ENCODE measurements at places on chromosomes 4 and X.

- DNase-seq, result no peak
Observed at GRCh38 chr4:186134257-186134656, 29.8 kb downstream of the FAM149A start.

GRCh38 chrX:42128587-42128986 lies 205.2 kb upstream of the CASK start:
- no peak for DNase-seq

- no peak for DNase-seq
Observed at GRCh38 chrX:130167040-130167439, 1.4 kb upstream of the AIFM1 start.

DNA sequence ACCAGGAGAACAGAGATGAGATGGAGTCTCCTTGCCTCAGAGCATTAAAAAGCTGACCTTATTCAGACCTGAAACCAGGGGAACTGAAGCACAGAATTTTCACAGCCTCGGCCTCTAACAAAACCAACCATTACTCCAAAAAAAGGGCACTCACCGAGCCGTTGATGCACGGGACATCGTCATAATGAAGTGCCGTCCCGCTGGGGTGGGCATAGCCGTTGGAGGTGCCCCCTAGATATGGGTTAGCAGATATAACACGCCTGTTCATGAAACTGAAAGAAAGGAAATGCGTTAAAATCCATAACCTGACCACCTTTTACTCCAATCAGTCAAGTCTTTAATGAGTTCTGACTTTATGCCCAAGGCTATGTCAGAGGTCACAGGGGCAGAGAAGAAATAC lies 153.6 kb downstream of the AFAP1 start:
- no peak for DNase-seq

- no peak for DNase-seq
Observed at GRCh38 chr4:22416403-22416802, 99.5 kb downstream of the ADGRA3 start.

DNA sequence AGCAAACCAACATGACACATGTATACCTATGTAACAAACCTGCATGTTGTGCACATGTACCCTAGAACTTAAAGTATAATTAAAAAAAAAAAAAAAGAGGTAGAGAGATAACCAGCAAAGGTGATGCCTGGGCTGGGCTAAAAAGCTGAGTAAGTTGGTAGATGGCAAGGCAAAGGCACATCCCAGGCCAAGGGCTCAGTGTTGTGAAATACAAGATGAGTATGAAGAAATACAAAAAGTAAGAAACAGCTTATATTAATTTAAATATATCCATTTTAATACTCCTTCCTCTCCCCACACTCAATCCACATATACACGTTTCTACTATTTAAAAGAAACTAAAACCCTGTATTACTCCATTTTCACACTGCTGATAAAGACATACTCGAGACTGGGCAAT lies 25.8 kb downstream of the TEC start:
- no peak for DNase-seq

GRCh38 chr4:7816771-7817170 lies 122.9 kb downstream of the AFAP1 start:
- DNase-seq, result no peak

GRCh38 chr4:65175585-65175984 lies 494.7 kb downstream of the EPHA5 start:
- no peak for DNase-seq

DNA sequence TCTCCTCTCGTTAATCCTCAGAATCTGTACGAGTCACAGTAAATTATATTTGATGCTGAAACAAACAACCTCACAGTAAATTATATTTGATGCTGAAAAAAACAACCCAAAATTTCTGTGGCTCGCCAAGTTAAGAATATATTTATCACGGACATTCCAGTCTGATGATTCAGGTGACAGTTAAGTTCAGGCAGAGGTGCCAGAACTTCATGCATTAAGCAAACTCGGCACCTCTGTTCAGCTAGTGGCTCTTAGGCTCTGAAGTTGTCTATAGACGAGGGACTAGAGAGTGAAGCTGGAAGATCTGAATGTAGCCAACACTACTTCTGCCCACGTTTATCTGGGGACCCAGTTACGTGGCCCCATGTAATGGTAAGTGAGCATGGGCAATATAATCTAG lies 132.2 kb upstream of the AGA start:
- DNase-seq, result no peak

- DNase-seq, result peak; percentile 63
Observed at GRCh38 chr4:7381221-7381889, 53.4 kb downstream of the PSAPL1 start.

GRCh38 chr4:42618023-42618422 lies 38.9 kb downstream of the ATP8A1 start:
- no peak for DNase-seq

GRCh38 chrX:78109458-78109857 lies 5.4 kb downstream of the PGK1 start:
- no peak for DNase-seq

DNA sequence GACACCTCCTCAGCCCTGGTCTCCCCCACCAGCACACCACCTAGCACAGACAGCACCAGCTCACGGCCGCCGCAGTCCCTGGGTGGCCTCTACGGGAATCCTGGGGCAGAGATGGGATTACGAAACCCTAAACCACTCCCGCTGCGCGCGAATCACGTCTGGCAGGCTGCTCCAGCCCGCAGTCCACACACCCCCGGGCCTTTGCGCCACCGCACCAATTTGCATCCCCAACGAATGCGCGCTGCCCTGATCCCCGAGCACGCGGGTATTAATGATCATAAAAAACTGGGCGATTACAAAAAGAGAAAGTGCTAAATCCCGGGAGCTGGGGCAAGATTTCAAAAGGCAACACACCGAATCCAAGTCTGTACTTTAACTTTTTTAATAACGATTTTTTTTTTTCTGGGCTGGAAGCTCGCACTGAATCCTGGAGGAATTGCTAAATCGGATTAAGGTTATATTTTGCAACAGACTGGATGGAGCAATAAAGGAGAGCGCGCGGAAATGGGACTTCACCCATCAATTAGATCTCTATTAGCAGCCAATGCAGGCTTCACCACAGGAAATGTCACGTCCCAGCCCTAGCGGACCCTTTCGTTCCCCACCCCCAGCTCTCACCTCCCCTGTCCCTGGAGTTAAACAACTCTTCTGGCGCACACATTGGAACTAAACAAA lies 69.8 kb upstream of the TMEM33 start:
- no peak for DNase-seq

GRCh38 chr4:15405018-15405417 lies 22.8 kb upstream of the C1QTNF7 start:
- DNase-seq, result no peak

- no peak for DNase-seq
Observed at GRCh38 chr4:55500072-55500471, 46.6 kb downstream of the CLOCK start.

DNA sequence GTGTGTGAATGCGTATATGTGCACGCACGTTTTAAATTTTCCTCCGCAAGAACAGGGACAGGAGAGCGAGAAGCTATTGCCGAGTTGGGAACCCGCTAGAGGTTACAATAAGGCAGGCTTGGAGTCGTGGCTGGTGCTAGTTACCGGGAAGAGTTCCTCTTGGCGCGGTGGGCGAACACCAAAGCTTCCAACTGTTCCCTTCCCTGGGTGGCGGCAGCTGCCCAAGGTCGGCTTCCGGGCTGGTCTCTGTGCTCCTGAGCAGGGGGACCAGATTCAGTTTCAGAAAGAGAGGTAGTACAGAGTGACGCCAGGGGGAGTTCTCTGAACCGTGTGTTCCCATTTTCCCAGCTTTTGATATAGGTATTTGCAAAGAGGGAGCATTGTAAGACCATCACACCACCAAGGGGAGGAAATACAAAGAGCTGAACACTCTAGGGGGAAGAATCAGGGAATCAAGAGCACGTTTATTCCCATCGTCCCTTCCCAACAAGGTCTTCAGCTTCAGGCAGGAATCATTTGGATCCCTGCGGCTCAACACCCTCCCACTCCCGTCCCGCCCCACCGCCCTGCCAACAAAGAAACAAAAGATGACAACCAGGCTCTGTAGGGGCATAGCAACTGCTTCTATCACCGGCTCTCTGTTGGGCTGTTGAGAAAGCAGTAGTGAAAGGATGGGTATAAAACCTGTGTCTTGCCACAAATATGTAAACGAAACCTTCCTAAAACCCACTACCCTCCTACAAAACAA lies 113.6 kb upstream of the TEX13C start:
- DNase-seq, result no peak

DNA sequence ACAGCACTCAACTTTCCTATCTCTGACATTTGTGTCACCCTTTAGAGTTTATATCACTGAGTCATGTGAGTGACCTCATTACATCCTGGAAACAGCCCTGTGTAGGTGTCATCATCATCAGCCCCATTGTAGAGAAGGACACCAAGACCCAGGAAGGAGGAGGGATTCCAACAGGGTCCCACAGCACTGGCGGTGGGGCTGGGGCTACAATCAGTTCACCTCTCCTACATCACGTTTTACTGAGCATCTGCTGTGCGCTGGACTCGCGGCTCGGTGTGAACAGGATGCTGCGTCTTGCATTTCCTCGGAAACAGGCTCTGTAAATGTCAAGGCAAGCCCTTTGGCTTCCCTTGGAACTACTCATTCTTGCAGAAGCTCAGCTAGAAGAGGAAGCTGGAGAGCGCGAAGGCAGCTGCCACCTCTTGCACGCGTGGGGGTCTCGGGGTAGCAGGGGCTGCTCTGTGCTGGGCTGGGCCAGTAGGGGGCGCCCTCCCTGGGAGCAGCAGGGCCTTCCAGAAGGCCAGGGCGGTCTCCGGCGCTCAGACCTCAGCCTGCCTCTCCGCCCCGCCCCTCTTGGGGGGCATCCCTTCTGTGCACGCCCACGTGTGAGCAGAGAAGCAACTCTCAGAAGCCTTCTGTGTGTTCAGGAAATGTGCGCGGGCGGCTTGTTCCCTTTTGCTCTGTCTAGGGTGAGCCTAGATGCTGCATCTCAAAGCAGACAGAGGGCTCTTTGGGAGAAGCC lies 29.0 kb downstream of the REELD1 start:
- DNase-seq, result peak; percentile 49

- DNase-seq, result no peak
Observed at GRCh38 chr4:71545168-71545567, 206.3 kb downstream of the SLC4A4 start.

DNA sequence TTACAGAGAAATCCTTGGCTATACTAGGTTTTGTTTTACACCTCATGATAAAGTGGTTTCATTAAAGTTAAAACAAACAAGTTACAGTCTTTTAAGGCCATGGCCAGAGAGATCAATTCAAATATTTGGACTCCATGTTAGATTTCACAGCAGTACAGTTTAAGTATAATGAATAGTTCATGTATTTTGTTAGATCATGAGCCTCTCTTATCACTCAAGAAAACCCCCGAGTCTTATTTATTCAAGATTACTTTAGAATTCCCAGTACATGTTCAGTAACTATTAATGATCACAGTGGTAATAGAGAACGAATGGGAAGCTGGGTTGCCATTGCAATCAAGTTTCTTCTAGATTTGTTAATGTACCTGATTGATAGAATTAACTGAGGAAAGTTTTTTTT lies 15.2 kb downstream of the PDLIM5 start:
- DNase-seq, result no peak

- DNase-seq, result no peak
Observed at GRCh38 chr4:156293657-156294297, 340.1 kb upstream of the CTSO start.

GRCh38 chr4:183989931-183990330 lies 84.8 kb downstream of the STOX2 start:
- DNase-seq, result no peak

GRCh38 chr4:47641755-47642154 lies 156.7 kb downstream of the ATP10D start:
- DNase-seq, result no peak

- no peak for DNase-seq
Observed at GRCh38 chrX:124256216-124256615, 76.2 kb upstream of the TEX13D start.

- no peak for DNase-seq
Observed at GRCh38 chr4:158599150-158599549, 72.5 kb downstream of the C4orf46 start.

DNA sequence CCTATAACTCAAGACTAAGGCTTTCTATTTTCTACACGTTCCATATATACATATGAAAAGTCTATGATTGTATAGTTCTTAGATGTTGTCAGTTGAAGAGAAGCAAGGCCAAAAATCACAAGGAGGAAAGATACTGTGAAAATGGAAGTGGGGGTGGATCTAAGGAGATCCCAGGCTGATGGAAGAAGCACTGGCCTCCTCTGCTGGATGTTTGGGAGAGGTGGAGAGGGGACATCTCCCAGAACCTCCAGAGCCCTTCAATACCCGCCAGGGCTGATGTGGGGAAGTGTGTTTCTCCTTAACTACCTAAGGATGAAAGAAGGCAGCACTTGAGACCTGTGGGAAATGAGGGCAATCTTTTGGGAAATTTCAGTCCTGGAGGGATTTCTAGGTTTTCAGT lies 67.4 kb downstream of the RASGEF1B start:
- no peak for DNase-seq

DNA sequence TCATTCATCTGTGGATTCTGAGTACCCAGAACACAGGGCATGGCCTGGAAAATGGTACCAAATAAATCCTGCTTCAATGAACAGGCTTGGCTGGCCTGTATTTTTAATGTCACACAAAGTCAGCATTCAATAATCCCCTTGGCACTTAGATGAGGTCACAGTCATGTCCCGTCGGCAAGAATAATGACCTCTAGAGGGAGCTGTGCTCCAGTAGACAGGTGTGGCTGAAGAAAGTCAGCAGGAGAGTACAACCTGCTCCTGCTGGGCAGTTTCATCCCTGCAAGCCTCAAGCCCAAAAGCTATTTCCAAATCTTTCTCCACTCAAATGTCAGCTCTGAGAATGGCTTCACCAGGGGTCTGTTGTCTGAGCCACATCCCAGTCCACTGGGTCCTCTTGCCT lies 404.0 kb upstream of the F9 start:
- DNase-seq, result no peak

DNA sequence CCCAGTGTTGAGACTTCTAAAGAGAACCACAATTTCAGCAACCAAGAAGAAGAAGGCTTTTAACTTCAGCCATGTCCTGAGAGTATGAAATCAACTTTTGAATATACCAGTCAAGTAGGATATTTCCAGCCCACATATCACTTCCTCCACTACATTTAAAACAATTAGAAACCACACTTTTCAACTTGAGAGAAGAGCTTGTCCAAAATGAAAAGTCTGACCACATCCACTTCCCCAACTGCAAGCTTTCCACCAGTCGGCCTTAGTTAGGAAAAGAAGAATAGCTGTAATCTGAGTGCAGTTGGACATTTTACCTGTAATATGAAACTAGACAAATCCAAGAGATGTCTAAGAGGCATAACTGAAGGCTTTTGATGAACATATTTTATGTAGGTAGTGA lies 101.9 kb upstream of the SLC7A11 start:
- DNase-seq, result no peak

GRCh38 chr4:163863082-163863481 lies 368.6 kb downstream of the TMA16 start:
- no peak for DNase-seq

Measured in dorsolateral prefrontal cortex (tissue), 122 donors.